ENCODE measurements at places on chromosomes 12 and 14. TPM values are rescaled to one million over a fixed set of nuclear protein-coding genes. Genes with fewer than 3 reads are reported as not detected.

PUS7L gene
- total RNA-seq, result 10.6 TPM

GRCh38 chr14:91058042-91058581 lies 2.3 kb downstream of the RPS6KA5 start:
- no peak for DNase-seq

- no peak for DNase-seq
Observed at GRCh38 chr14:65354131-65354530, 58.4 kb upstream of the FUT8 start.

- DNase-seq, result no peak
Observed at GRCh38 chr14:104425763-104426646, 153.6 kb upstream of the C14orf180 start.

SERPINA10 gene
- not detected for total RNA-seq

AQP5 gene
- total RNA-seq, result 2.4 TPM

DNA sequence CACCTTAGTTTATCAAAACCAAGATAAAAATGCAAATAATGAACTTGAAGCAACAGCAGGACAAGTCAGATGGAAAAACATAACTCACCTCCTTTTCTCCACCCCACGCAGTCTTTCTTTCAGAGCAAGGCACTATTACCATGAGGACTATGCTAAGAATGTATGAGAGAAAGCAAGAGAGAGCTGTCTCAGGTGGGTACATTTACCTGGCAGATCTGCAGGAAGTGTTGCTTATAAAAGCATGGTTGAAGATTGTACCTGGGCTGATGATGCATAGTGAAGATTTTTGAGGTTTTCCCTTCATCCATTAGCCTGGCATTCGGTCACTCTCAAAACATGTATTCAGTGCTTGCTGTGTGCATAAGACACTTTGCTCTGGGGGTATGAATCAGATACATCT lies 68.8 kb upstream of the IFNG-AS1 start:
- DNase-seq, result no peak

DNA sequence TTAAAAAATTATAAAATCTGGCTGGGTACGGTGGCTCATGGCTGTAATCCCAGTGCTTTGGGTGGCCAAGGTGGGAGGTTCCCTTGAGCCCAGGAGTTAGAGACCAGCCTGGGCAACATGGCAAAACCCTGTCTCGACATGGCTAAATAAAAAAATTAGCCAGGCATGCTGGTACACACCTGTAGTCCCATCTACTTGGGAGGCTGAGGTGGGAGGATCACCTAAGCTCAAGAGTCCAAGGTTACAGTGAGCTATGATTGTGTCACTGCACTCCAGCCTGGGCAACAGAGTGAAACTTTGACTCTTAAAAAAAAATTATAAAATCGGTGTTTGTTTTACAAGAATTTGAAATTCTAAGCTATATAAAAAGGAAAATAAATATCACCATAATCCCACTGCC lies 141.8 kb downstream of the SLC38A6 start:
- no peak for DNase-seq

DNA sequence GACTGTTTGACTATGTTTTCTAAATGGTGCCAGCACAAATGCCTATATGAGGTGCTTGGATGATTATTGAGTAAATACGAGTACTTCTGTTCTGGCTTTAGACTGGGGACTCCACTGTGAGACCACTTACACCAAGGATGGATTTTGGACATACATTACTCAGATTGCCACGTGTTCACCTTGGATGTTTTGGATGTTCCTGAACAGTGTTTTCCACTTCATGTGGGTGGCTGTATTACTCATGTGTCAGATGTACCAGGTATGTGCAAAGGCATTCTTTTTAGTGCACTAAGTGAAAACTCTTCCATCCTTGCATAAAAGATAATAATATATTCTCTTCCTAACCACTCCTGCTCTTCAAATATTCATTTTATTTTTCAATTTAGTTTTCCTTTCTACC lies 30.7 kb downstream of the CSRP2 start:
- DNase-seq, result no peak

GRCh38 chr14:101520621-101521472 lies 40.4 kb upstream of the DIO3 start:
- no peak for DNase-seq

GALNT9 gene
- 1.3 TPM for total RNA-seq

DNA sequence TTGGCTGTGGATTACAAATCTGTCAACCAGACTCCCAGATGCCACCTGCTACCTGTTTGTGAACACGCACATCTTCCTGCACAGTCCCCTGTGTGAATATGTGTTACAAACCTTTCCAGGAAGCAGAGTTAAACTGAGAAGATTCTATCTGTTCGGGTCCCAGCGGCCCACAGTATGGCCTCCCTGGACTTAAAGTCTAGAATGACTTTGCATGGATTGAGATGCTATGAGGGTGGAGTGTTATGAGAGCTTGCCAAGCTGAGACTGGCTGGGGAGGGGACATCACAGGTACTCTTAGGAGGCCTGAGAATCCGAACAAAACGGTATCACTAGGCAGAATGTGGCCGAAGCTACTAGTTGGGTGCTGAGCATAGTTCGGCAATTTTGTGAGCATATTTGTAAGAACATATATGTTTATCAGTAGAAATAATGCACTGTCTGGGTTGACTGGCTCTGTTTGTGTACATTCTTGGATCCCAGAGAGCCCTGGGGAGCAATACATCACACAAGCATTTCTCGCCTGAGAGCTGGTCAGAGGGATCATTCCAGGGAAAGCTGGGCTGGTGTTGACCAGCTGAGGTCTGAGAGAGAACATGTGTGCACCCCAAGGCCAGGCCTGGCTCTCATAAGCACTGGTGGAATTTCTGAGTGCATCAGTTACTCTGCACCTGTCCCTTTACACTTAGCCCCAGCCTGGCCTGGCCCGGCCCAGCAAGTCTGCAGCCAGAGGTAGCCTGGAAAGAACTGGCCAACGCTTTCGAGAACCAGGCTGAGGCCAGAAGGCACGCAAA lies 29.8 kb upstream of the LTBP2 start:
- DNase-seq, result no peak

DNA sequence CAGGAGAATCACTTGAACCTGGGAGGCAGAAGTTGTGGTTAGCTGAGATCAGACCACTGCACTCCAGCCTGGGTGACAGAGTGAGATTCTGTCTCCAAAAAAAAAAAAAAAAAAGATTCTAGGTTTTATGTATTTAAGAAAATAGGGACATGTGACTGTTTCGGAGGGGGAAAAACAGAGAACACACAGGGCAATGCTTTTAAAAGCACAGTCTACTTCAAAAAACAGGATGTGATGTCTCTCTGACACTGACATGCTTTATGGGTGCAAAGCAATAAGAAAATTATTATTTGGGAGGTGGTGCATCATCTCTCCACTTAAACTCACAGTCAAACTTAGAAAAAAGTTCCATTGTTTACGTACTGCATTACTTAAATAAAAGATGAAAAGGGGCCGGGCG lies 28.7 kb downstream of the CLIP1 start:
- no peak for DNase-seq

KRT2 gene
- not detected for total RNA-seq

Data from neural crest cell (in vitro differentiated cells).